Cerebellar nuclear complex (tissue), 1 donor: ENCODE measurements at places on chromosomes 2 and 18.

GRCh38 chr18:27395752-27396151, 210.6 kb upstream of the CHST9 start:
- no peak for DNase-seq

- no peak for DNase-seq
Measured at GRCh38 chr2:220696280-220696669, 875.8 kb downstream of the EPHA4 start.

DNA sequence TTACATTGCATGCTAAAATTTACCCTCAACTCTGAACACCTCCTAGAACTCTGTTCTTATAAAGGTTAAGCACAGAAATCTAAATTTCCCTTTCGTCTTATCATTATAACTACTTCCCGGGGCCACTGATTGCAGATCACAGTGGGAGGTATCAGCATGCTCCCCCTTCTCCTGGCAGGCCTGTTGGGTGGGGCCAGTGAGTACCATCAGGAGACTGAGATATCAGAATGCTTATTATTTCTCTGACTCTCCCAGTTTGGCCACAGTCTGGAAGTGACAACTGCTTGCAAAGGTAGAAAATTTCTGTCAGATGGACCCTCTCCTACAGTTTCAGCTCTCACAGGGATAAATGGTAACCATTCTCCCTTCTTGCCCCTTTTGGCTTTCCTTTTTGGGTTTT, 62.6 kb downstream of the DSEL start:
- no peak for DNase-seq

DNA sequence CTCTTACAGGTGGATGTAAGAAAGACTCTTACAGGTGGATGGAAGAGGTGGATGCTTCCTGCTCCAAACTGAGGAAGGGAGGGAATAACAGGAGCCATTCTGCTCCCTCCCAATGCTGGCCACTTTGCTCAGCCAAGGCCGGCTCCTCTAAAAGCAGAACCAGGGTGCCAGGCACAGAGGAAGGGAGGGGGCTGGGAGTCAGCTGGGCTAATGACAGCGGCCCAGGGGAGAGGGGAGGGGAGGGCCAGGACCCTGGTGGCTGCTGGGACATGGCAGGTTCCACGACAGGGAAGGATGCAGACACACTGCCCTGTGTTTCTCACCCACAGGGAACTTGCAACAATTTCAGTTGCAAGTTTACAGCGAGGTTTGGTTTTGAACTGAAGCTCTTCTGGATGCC, 173.4 kb downstream of the ANAPC1 start:
- no peak for DNase-seq

DNA sequence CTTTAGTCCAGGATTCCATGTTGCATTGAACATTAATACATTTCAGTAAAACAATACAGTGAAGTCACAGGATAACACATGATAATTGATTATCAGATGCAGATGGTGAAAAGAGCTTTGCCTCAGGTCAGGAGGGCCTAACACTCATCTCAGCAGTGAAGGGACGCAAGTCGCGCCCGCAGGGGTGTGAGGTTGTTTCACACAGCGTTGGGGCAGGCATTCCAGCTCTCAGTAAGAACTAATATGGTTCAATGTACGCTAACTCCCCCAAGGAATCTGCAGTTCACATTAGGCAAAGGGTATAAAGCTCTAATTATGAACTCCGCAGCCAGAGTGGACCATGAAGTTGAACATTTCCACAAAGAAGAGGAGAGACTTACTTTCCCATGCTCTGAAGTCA, 53.1 kb upstream of the ATL2 start:
- no peak for DNase-seq
